ENCODE measurements at places on chromosomes 3 and 15.

DNA sequence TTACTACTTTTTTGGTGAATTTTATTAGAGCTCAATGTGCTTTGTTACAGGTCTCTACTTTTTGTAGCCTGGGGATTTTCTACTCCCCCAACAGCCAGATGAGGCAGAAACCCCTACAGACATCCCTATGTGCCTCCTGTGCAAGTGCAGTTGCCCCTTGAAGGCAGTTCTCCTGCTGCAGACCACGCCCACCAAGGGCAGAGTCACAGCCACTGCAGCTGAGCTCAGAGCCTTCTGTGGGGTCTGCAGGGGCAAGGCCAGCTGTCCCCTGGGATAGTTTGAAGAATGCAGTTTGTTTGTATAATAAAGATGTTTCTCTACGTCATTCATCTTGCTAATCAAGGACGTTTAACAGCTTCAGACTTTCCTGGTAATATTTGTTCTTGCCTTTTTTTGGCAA lies 76.8 kb downstream of the NPAP1 start:
- DNase-seq, result no peak

GRCh38 chr3:192794216-192794615 lies 66.9 kb upstream of the FGF12 start:
- no peak for DNase-seq

GRCh38 chr3:20222274-20222673 lies 36.3 kb upstream of the SGO1 start:
- no peak for DNase-seq

DNA sequence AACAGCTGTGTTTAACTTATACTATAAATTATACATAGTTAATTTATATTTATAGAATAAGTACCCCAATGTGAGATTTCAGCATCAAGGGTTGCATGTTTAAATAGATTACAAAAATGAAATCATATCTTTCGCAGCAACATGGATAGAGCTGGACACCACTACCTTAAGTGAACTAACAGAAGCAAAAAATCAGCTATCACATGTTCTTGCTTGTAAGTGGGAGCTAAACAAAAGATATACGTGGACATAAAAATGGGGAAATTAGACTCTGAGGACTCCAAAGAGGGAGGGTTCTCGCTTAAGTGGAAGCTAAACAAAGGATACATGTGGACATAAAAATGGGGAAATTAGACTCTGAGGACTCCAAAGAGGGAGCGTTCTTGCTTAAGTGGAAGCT lies 626.5 kb upstream of the DPPA4 start:
- no peak for DNase-seq

- no peak for DNase-seq
These were observed 14.4 kb upstream of the TKT start for GRCh38 chr3:53269888-53270880.

DNA sequence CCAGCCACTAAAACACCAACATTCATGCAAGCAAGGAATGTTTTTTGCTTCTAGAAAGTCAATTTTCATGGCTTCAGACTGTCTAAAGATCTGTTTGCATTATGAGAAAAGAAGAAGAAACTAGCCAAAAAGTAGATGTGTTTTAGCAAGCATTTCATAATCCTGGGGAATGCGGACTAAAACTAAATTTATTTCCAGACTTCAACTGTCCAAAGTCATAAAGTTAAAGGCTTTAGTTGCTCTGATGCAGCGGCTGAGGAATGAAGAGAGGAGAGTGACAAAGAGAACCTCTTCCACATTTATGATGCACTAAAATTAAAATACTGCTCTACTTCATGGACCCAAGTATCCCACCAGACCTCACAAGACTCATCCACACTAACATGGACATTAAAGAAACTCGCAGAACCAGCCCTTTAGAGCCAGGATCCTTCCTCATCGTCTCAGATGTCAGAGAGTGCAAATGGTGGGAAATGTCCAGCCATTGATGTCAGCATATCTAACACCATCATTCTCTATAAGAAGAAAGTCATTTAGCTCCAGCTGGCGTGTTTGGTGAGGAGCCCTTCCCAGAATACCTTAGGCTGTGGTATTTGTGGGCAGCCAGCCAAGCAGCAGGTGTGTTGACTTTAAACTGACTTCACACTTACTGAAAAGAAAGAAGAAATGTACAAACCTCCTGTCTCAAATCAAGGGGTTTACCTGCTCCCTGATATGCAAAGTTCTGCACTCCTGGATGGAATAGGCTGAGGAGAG lies 17.4 kb downstream of the FYCO1 start:
- no peak for DNase-seq

- DNase-seq, result no peak
These were observed 50.6 kb upstream of the MLF1 start for GRCh38 chr3:158520433-158520832.

All from cortex of kidney (tissue), 1 donor.